ENCODE measurements at places on chromosomes 12 and 14. TPM values are rescaled to one million over a fixed set of nuclear protein-coding genes. Genes with fewer than 3 reads are reported as not detected.

DNA sequence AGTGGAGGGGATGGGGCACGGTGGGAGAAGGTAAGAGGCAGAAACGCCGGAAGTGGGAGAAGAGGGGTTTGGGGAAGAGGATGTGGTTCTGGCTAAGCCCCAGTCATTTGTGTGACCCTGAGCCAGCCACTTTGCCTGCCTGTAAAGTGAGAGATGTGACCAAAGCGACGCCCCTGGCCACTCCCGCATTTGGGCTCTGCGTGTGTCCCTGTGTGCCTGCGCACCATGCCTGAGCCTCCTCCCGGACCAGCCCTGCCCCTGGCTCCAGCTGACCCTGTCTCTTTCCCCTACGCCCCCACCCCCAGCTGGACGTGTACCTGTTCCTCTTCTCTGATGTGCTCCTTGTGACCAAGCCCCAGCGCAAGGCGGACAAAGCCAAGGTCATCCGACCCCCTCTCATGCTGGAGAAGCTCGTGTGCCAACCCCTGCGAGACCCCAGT is 8.0 kb downstream of the PLEKHG6 start:
- H3K36me3 ChIP-seq = no peaks in the 10 kb centered on the region
- H3K4me3 ChIP-seq = no peak overlapping the region
- H3K27me3 ChIP-seq = no peaks in the 10 kb centered on the region
- H3K27ac ChIP-seq = no peak overlapping the region
- no peak for DNase-seq

GRCh38 chr12:10182354-10183049 is 3.7 kb downstream of the TMEM52B start:
- no peaks in the 10 kb centered on the region for H3K27me3 ChIP-seq
- no peak for DNase-seq
- H3K4me3 ChIP-seq = no peak overlapping the region
- H3K36me3 ChIP-seq = no peaks in the 10 kb centered on the region
- H3K4me1 ChIP-seq = no peaks in the 10 kb centered on the region

- no peak for DNase-seq
- H3K4me1 ChIP-seq = peaks cover 35% of the 10 kb centered on the region
- no peaks in the 10 kb centered on the region for H3K27me3 ChIP-seq
- H3K27ac ChIP-seq = no peak overlapping the region
- H3K4me3 ChIP-seq = no peak overlapping the region
These were observed 81.3 kb downstream of the MED13L start for GRCh38 chr12:116196226-116196625.

The OAS2 gene
- 19.9 TPM for total RNA-seq

The POTEG gene
- not detected for total RNA-seq

DNA sequence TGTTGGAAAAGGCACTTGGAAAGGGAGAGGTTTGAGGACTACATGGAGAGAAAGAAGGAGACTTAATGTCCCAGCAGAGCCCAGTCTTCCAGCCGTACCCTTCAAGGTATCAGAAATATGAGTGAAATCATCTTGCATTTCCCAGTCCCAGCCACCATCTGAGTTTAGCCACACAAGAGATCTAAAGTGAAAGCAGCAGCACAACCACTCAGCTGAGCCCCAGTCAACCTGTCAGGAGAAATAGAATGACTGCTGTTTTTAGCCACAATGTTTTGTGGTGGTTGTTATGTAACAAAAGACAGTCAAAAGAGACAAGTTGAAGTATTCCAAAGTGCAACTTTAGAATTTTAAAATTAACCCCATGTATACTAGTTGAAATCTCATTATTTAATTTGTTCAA is 28.0 kb downstream of the DERA start:
- no peak for DNase-seq
- H3K4me3 ChIP-seq = no peak overlapping the region
- H3K36me3 ChIP-seq = no peaks in the 10 kb centered on the region
- no peak overlapping the region for H3K27ac ChIP-seq
- no peaks in the 10 kb centered on the region for H3K4me1 ChIP-seq
- no peaks in the 10 kb centered on the region for H3K27me3 ChIP-seq

DNA sequence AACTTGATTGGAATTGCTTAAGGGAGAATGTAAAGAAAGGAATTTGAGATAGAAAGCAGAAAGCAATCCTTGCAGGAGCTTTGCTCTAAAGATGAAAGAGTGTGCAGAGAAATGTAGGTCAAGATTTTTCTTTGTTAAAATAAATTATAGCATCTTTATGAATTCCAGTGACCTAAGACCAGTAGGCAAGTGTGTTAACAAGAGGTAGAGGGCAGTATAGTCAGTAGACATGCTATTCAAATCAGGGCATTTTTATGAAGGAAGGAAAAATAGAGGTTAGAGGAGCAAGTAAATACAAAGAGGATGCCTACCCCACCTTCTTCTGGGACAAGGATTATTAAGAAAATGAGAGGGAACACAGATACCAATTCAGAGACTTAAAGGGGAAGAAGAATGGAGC is 148.5 kb downstream of the PLCZ1 start:
- H3K27me3 ChIP-seq = no peaks in the 10 kb centered on the region
- no peak overlapping the region for H3K4me3 ChIP-seq
- no peaks in the 10 kb centered on the region for H3K4me1 ChIP-seq
- DNase-seq = no peak
